Midbrain (tissue), 1 donor: ENCODE measurements at places on chromosomes 5 and 9.
A peak's percentile ranks its signal among the peaks of the same experiment; 100 is the strongest.

- DNase-seq, result no peak
Observed at GRCh38 chr9:81499021-81499454, 190.3 kb downstream of the TLE1 start.

DNA sequence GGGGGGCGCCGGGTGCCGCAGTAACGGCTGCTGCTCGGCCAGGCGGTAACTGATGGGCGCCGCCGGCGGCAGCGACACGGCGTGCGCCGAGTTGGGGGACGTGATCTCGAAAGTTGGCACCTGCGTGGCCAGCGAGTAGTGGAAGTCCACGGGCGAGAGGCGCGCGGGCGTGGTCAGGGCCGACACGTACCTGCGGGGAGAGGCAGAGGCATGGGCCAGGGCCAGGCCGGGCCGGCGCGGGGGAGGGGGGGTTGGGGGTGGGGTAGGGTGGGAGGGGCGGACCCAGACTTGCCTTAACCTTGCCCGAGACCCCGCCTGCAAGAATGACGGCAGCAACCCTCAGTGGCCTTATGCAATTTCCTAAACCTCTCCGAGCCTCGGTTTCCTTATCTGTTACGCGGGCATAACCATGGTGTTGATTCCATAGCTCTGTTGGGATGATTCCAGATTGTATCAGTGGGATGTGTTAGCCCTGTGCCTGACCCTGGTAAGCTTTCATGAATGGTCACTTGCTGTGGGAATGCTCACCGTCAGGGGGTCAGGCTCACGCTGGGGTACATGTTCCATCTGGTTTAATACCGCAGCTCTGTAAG is 53.0 kb downstream of the PSD2 start:
- DNase-seq, result no peak

- peak; percentile 34 for DNase-seq
Observed at GRCh38 chr9:114140850-114141249, 14.5 kb upstream of the COL27A1 start.

GRCh38 chr9:84671586-84672521 is 2.3 kb downstream of the NTRK2 start:
- DNase-seq, result peak; percentile 73

DNA sequence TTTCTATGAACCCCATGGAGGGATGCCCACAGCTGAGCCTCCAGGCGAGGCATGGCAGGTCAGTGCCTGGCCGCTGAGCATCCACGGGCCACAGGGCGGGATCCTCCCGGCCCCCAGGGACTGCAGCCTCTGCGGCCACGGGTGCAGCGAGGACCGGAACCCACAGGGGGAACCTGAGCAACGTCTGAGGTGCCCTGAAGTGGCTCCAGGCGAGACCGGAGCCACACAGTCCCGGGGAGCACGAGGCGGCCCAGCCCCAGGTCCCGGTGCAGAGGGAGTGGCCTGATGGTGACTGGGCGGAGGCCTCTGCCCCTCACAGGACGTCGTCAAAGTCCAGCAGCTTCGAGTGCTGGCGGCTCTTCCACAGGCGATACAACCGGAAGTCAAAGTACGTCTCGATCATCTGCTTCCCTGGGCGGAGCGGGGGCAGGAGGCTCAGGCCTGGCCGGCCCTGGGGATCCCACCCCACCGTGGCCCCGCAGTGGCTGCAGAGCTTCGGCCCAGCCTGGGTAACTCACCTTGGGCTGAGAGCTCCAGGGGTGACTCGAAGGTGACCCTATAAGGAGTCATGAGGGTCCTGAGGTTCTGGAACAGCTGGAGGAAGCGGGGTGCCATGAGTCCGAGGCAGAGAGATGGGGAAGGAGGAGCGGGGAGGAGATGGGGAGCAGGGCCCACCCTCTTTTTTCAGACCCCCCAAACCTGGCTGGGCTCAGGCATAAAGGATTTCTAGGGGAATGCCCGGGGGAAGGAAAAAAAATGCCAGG is 8.1 kb upstream of the ENTPD8 start:
- DNase-seq, result no peak

- DNase-seq, result no peak
Observed at GRCh38 chr9:132877458-132877823, 643 bp downstream of the AK8 start.

GRCh38 chr5:957748-958485 is 50.7 kb upstream of the NKD2 start:
- no peak for DNase-seq
